ENCODE measurements at places on chromosomes 6 and 20. TPM values are rescaled to one million over a fixed set of nuclear protein-coding genes. Genes with fewer than 3 reads are reported as not detected.

- H3K36me3 ChIP-seq: peaks cover 3% of the 10 kb centered on the region
- peaks cover 6% of the 10 kb centered on the region for H3K4me1 ChIP-seq
- DNase-seq: no peak
- H3K27me3 ChIP-seq: no peaks in the 10 kb centered on the region
- no peak overlapping the region for H3K27ac ChIP-seq
These were observed 179.3 kb downstream of the CARMIL1 start for GRCh38 chr6:25458485-25458884.

DNA sequence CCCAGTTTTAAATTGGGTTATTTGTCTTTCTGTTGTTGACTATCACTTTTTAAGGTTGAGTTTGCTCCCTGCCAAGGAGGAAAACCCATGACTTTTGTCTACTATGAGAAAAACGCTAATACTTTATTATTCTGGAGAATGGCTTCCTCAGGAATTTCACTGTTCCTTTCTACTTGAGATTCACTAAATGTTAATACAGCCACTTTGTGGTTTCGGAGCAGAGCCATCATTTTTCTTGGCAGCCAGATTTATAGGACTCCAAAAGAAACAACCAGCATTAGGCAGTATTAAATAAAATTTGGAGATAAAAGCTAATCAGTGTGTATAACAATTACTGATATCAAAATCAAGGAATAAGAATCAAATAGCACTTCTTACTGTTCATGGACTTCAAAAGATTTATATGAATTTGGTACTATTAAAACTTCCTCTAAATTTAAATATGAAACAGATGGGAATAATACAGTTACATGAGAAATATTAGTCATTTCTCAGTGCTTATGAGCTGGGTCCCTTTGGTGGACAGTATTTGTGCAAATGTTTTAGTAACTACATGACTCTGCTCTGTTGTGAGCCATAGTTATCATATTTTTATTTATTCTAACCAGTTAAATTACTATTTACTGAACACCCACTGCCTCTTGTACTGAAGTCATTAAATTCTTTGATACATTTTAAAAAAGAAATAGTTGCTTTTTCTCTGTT, 64.1 kb upstream of the FBXO30 start:
- no peak overlapping the region for H3K27ac ChIP-seq
- H3K36me3 ChIP-seq: peaks cover 13% of the 10 kb centered on the region
- no peaks in the 10 kb centered on the region for H3K27me3 ChIP-seq

GDAP1L1 gene
- total RNA-seq: 1.8 TPM

- H3K36me3 ChIP-seq: no peaks in the 10 kb centered on the region
- no peak overlapping the region for H3K27ac ChIP-seq
- no peaks in the 10 kb centered on the region for H3K27me3 ChIP-seq
- no peaks in the 10 kb centered on the region for H3K4me1 ChIP-seq
- H3K4me3 ChIP-seq: no peak overlapping the region
- no peak for DNase-seq
These were observed 7.8 kb upstream of the RGS17 start for GRCh38 chr6:153138930-153139329.

Measured in type B pancreatic cell (in vitro differentiated cells).